ENCODE measurements at places on chromosomes 3 and 15. TPM values are rescaled to one million over a fixed set of nuclear protein-coding genes. Genes with fewer than 3 reads are reported as not detected.

DNA sequence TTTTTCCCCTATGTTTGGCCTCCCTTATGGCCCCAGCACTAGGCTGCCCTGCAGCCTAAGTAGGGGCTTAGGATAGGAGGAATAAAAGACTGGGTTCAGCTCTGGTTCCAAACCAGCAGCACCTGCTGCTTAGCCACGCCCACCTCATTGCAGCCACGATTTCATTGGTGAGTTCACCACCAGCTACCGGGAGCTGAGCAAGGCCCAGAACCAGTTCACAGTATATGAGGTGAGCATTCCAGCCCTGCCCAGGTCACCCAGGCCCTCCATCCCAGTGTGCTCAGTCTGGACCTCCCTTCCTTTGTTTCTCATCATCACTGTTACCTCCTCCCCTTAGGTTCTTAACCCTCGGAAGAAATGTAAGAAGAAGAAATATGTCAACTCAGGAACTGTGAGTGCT, 11.5 kb downstream of the CPNE9 start:
- no peak for ATAC-seq

- ATAC-seq = no peak
Observed at GRCh38 chr15:41651373-41651772, 8.8 kb upstream of the MGA start.

- ATAC-seq = no peak
Observed at GRCh38 chr15:40407330-40407990, 1.9 kb downstream of the IVD start.

GRCh38 chr3:147393261-147393942, 12.9 kb downstream of the ZIC4 start:
- ATAC-seq = peak; percentile 46

GRCh38 chr3:70919661-70920060, 607.2 kb upstream of the MDFIC2 start:
- no peak for ATAC-seq

- no peak for ATAC-seq
Observed at GRCh38 chr15:43795197-43795596, 3.1 kb downstream of the SERF2 start.

GRCh38 chr15:91186904-91187656, 87.0 kb downstream of the SV2B start:
- peak; percentile 32 for ATAC-seq

GRCh38 chr3:187104342-187104741, 35.0 kb downstream of the RPL39L start:
- ATAC-seq = no peak

GRCh38 chr15:23035964-23036566, 3.3 kb downstream of the TUBGCP5 start:
- ATAC-seq = no peak

GRCh38 chr15:28919679-28920655, 34.2 kb downstream of the APBA2 start:
- peak; percentile 15 for ATAC-seq

DNA sequence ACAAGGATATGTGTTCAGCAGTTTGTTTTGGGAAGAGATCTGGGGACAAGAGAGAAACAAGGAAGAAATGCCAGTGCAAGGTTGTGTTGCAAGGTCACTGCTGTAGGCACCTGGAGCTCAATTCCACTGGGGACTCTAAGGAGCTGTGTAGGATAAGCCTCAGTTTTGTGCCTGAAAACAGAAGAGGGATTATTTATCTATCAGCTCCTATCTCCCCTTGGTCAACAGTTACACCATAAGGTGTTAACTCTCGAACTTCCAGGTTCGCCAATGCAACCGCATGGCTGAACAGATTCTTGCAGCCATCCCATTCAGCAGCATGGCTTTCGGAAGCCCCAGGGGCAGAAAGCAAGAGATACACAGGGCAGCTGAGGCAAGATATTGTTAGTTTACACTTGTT, 41.6 kb upstream of the CNOT10 start:
- ATAC-seq = no peak

DNA sequence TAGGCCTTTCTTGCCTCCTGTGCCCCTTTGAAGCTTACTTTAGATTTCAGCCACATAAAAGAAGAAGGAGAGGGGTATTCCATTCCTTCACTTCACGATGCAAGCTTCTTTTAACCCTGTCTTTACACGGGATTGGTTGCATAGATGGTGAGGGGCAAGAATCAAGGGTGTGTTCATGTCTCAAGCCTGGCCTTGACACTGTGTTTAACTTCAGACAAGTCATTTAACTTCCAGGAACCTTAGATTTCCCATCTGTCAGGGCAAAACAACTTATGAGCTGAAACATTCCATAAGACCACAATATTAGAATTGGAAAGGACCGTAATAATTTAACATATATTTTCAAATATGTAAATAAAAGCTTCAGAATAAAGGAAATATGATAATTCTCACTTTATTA, 344.5 kb downstream of the MFSD1 start:
- ATAC-seq = no peak

DNA sequence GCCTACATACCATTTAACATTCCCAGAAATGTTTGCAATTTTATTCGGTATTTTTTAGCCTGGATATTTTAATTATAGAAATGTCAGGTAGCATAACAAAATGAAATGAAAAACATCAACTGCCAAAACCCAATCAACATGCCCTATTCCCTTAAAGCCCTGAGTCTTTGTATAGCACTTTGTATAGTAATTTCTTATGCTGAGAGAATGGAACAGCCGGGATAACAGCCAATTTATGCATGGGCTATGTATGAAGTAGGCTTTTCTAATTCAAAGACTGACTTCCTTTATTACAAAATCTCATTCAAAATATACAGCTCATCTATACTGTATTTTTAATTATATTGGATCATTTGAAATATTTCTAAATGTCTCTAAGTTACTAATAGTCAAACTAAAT, 513.0 kb upstream of the NAALADL2 start:
- no peak for ATAC-seq

GRCh38 chr3:30754426-30754825, 140.0 kb downstream of the GADL1 start:
- no peak for ATAC-seq

- no peak for ATAC-seq
Observed at GRCh38 chr15:101500865-101501551, 11.5 kb upstream of the PCSK6 start.

GRCh38 chr3:52144034-52144795, 10.0 kb downstream of the POC1A start:
- ATAC-seq = peak; percentile 98

DNA sequence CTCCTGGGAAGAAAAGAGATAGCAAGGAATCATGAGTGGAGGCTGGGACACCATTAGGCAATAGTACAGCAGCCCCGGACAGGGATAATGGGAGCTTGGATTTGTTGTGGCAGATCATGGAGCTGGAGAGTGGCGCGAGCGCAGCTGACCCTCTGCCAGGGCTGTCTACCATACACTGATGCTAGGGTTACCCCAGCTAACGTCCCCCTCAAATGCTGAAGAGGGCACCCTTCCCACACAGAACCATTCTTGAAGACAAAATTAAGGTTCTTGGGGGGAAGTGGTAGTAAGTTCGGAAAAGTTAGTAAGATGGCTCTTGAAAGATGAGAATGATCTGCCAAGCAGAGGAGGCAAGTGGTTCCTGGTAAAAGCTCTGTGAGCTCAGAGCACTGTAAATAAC, 61.1 kb downstream of the ST3GAL6 start:
- ATAC-seq = no peak

ARGFX gene
- not detected for total RNA-seq

C15orf62 gene
- 1.3 TPM for total RNA-seq

GNAT1 gene
- total RNA-seq = not detected

CLN6 gene
- total RNA-seq = 9.6 TPM

SLC6A11 gene
- 0.16 TPM for total RNA-seq

IQCF5 gene
- total RNA-seq = not detected

ZIC1 gene
- total RNA-seq = 2.7 TPM
